ENCODE measurements at places on chromosomes 4 and X.

- no peak for DNase-seq
Measured at GRCh38 chrX:125101971-125102755, 217.5 kb upstream of the TEX13C start.

DNA sequence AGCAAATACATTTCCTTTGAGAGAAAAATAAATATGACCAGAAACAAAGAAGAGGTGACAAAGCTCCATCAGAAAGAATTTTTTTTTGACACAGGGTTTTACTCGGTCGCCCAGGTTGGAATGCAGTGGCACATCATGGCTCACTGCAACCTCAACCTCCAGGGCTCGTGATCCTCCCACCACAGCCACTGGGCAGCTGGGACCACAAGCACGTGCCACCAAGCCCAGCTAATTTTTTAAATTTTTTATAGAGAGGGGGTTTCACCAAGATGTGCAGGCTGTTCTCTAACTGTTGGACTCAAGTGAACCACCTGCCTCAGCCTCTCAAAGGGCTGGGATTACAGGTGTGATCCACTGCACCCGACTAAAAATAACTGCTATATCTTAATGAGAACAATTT, 10.3 kb downstream of the ADH5 start:
- no peak for DNase-seq

DNA sequence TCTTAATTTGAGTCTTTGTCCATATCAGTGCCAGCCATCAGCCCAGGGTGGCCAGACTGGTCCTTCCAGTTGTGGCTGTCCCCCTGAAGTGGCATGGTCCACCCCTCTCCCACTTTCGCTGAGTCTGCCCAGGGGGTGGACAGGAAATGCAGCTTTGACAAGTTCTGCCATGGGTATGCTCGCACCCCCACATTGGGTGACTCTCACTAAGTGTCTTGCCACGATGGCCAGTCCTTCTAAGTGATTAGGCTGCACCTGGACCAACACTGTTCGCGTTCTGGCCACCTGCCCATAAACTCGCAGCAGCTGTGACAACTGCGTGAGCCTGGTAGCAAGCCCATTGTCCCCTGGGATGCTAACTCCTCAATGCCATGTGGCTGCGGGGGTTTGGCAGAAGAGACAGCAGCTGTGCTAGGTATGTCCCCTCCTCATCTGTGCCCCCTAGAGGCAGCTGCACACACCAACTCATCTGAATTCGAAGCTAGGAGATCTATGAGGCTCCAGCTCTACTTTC, 10.0 kb upstream of the LNX1 start:
- DNase-seq, result no peak

GRCh38 chr4:147192679-147193078, 247.0 kb upstream of the TTC29 start:
- DNase-seq, result no peak

GRCh38 chr4:22607382-22607781, 85.4 kb upstream of the GBA3 start:
- DNase-seq, result peak; percentile 1

- no peak for DNase-seq
Measured at GRCh38 chrX:150148749-150149672, 210.7 kb upstream of the EOLA2 start.

DNA sequence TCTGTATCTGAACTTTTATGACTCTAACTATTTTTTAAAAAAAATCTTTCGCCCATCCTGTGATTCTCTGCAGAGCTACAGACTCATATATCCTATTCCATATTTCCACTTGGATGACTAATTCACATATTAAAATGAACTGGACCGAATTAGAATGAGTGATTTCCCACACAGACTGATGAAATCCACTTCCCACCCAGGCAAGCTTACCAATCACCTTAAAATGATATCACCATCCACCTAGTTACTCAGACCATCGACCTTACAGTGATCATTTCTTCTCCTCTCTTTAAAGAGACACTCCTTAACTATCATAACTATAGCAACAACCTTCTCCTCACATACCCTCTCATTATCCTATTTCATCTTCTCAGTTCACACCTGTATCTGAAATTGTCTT, 34.1 kb upstream of the GUCY1B1 start:
- no peak for DNase-seq

GRCh38 chr4:155568641-155569220, 97.9 kb upstream of the GUCY1A1 start:
- DNase-seq, result no peak

DNA sequence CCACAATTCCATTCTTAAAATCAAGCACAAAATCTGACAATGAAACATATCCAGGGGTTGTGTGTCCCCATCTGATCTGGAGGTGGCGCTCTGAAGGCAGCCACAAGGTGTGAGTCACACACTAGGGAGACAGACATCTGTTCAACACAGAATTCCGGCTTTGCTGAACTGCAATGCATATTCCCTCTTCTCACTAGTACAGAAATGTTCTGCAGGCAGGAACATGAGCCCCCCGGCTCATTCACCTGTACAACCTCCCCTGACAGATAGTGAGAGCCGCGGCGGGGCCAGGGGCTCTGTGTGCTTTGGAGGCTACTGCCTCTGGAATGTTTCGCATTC, 41.9 kb downstream of the WDR1 start:
- no peak for DNase-seq

GRCh38 chr4:22052076-22052475, 103.5 kb upstream of the KCNIP4 start:
- DNase-seq, result no peak

DNA sequence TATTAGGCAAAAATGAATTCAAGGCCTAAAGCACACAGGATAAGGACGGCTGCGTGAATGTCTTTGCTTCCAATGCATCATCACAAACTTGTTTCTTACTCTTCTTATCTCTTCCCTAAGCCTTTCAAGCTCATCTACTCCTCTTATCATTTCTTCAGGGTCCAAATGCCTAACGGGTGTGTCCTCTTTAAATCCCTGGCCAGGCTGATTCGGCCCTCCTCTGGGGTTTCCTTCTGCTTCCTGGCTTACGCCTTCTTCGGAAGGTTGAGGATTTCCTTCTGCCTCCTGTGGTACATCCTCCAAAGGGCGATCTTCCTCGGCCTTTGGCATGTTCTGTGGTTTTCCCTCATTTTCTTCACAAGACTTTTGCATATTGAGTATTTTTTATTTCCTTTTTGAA, 1.3 kb downstream of the TCEAL8 start:
- no peak for DNase-seq

GRCh38 chrX:134990475-134990800, 353 bp upstream of the SMIM10 start:
- DNase-seq, result no peak

DNA sequence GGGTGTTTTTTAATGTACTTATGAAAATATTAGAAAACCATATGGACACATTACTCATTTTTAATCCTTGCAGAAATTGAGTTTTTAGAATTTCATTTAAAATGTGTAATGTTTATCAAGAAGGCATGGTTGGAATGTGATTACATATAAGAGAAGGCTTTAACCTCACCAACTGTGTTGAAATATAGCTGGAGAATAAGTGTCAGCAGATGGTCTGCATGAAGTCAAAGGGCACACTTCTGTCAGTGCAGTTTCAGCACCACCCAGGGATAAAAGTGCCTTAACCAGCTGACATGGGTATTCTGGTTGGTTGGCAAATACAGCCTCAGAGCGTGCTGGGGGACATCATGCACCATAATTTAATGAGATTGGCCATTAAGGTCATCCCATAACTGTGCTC, 21.2 kb upstream of the ANTXR2 start:
- no peak for DNase-seq

DNA sequence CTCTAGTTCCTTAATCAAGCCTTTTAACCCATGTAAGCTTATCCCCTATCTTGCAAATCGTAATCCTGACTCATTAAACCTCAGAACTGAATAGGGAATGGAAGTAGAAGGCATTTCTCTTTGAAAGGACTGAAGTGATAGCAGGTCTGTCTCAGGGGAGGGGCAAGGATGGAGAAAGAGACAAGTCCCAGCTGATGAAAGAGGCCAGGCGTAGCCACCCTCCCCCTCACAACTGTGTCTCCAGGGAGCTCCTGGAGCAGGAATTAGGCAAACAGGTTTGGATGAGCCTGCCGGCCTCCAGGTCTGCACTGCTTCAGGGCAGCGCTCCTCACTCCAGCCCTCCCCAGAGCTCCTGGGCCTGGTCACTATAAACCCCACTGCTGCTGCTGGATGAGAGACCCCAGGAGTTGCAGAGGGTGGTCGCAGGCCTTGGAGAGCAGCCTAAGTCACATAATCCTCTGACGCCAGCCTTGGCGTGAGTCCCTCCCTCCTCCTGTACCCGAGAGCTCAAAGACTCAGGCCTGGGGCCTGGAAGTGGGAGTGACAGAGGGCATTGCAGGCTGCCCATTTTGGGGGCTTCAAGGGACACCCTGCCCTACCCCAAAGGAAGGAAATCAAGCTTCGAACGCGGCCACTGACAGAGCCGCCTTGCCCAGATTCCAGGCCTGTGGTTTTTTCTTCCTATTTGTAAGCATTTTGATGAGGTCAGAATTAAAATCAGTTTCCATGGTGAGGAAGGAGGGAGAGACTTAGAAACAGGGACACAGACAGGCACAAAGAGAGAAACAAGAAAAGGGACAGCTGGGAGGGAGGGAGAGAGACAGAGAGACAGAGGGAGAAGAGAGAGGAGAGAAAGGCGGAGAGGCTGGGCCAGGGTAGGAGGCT, 21.2 kb upstream of the MSX1 start:
- DNase-seq, result no peak

- DNase-seq, result no peak
Measured at GRCh38 chr4:16140879-16141249, 57.0 kb upstream of the PROM1 start.

DNA sequence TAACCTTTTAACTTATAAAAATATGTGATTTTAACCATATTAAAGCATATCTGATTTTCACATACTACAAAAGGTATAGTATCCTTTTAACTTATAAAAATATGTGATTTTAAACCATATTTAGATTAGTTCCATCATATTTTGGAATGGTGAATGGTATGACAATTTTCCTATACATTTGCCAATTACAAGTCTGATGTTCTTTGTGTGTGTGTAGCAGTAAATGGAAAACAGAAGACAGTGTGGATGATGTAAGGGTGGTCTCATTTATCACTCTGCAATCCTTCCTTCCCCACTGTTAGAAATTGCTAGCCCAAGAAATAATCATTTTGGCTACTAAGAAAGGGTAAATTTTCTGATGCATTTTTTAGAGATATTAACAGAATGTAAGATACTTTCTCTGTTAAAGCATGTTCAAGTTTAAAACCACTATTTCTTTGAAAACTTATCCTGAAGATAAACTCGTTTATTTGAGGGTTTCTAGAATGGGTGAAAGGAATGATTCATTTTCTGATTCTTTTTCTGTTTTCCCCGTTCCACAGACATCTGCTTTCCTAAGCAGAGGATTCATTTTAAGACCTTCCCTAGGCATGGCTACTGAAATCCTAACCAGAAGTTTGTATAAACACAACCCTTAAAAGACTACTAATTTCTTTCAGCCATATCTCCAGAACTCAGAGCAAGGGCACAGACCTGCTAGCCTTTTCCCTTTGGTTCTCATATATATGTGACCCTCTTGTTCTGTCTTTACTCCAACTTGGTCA, 21.0 kb downstream of the NUDT6 start:
- DNase-seq, result no peak

- no peak for DNase-seq
Measured at GRCh38 chr4:54654753-54655152, 3.0 kb upstream of the KIT start.

DNA sequence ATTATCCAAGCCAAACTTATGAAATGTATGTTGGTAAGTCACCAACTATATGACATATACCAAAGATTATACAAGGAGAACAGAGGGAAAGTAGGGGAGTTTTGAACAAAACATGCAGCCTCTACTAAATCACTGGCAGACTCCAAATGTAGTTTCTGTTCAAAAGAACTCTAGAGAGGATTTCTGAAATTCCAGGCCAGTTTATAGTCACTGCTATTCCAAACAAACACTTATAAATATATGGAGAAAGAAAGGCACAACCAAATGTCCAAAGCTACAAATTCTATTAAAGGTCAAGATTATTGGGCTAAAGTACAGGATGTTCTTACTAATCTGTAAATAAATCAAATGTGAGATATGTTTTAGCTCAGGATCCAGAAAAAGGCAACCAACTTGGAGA, 2.7 kb upstream of the LRCH2 start:
- DNase-seq, result no peak

DNA sequence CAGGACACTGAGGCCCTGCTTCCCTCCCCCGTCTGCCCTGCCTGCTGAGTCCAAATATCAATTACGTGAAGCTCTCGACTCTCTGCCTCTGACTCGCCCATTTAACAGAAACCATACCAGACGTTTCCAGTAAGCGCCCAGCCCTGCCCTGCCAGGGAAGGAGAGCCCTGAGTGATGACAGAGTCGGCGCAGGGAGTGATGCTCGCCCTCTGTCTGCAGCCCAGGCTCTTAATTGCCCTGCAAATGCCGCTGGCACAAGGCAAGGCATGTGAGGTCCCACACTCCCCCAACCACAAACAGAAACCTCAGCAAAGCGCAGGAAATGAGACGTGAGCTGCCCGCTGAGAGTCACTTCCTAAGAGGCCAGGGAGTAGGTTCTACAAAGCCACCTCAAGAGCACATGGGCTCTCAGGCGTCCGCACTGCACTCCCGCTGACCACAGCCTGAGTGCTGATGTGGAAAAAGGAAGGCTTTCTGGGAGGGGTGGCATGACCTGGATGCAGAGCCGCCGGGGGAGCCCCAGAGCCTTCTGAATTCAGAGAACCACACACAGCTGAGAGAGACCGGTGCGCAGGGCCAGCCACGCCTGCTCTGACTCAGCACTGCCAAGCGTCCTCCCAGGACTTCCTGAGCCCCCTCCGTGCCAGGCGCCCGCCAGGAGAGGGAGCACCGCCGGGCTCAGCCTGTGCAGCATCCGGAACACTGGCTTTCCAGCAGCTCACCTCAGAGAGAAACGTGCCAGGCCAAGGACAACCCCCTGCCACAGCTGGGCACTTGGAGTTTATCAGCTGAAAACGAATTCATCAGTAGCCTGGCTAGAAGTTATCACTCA, 5.3 kb downstream of the ZFYVE28 start:
- DNase-seq, result peak; percentile 74

- DNase-seq, result no peak
Measured at GRCh38 chr4:137677863-137678262, 145.6 kb upstream of the PCDH18 start.

DNA sequence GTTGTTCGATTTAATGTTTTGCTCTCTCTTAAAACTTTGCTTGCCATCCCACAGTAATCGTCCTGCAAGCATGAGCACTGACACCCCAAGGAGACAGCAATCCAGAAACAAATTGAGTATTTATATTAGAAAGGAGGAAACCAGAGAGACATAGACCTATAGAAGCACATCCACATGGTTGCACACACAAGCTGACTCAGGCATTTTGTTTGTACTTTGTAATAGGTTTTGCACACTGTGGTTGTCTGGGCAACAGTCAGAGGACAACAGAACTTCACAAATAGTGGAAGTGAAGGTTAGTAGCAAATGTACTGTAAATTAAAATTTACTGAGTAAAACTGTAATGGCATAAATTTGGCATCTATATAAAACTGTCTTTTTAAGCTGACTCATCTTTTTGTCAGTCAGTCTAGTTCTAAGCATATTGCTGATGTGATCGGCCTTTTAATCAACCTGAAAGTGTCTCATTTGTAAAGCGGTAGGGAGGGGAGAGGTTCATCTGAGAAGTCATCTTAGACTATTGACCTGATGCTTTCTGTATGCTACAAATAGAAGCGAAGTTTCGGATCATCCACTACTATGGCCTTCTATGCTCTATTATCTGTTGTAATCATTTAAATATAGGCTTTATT, 1624.7 kb downstream of the ARAP2 start:
- no peak for DNase-seq

- no peak for DNase-seq
Measured at GRCh38 chrX:45323387-45323786, 122.7 kb upstream of the DIPK2B start.

GRCh38 chrX:17932781-17933180, 71.7 kb upstream of the RAI2 start:
- DNase-seq, result no peak
